ENCODE measurements at places on chromosomes 5 and 9. TPM values are rescaled to one million over a fixed set of nuclear protein-coding genes. Genes with fewer than 3 reads are reported as not detected.

The HMGCS1 gene
- 53.7 TPM for total RNA-seq

The GPR21 gene
- total RNA-seq: not detected

The MRPL22 gene
- 73.4 TPM for total RNA-seq

The SURF2 gene
- total RNA-seq: 45.6 TPM

The OTP gene
- total RNA-seq: 0.19 TPM

Measured in A549 treated with RU486 at 1 μM for 4 hours (cell line).